ENCODE measurements at places on chromosomes 5 and 9.

GRCh38 chr5:84425365-84425881, 40.7 kb upstream of the EDIL3 start:
- peaks cover 6% of the 10 kb centered on the region for H3K4me1 ChIP-seq
- no peaks in the 10 kb centered on the region for H3K36me3 ChIP-seq
- no peak overlapping the region for H3K27ac ChIP-seq
- DNase-seq, result no peak

GRCh38 chr9:76664120-76664519, 100.1 kb upstream of the PCA3 start:
- H3K4me3 ChIP-seq, result no peak overlapping the region
- no peaks in the 10 kb centered on the region for H3K27me3 ChIP-seq
- H3K27ac ChIP-seq, result no peak overlapping the region
- no peak for DNase-seq
- H3K36me3 ChIP-seq, result no peaks in the 10 kb centered on the region

DNA sequence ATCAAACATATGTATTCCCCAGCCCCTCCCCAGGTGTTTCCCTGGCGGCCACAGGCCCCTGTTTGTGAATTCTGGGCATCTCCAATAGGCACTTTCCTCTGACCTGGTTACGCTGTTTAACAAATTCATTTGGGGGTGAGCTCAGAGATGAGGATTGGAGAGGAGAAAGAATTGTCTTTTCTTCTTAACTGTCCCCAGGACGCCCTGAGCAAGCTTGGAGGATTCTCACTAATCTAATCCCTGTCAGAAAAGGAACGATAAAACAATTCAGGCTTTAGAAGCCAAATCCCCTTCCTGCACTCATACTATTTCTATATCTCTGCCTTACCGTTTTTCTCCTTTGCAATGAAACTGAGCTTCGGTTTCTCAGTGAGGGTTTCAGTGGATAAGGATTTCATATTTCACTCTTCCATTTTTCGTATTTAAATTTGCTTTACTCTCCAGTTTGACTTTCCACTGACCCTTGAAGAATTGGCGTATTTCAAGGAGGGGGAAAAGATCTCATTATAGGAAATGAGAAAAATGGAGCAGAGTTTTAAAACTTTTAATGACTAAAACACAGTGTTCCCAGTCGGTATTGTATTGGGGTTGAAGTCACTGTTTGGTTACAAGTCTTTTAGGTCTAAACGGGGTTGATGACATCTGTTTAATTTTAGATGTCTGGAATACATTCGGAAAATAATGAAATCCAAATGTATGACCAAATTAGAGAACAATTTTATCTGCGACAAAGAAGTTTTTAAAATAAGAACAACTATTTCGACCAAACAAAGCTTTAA, 180.1 kb downstream of the MACROH2A1 start:
- no peak for DNase-seq
- no peak overlapping the region for H3K4me3 ChIP-seq
- no peaks in the 10 kb centered on the region for H3K36me3 ChIP-seq
- peaks cover 4% of the 10 kb centered on the region for H3K4me1 ChIP-seq
- H3K27ac ChIP-seq, result no peak overlapping the region

DNA sequence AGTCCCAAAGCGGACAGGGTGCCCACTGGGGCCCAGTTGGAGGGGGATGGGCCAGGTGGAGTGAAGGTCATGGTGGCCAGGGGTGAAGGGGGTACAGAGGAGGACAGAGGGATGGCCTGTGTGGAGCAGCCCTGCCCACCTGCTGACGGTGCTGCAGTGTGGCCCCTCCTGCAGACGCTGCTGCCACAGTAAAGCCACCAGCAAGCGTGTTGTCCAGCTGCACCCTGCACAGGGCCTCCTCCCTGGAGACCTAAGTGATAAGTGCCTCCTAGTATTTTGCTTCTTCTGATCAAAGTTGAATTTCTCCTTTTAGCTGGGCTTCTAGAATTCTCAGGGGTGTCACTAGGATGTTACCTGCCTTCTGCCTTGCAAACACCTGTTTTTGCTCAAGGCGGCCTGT, 299.3 kb upstream of the IRX4 start:
- H3K4me3 ChIP-seq, result no peak overlapping the region
- no peaks in the 10 kb centered on the region for H3K36me3 ChIP-seq
- H3K4me1 ChIP-seq, result peaks cover 10% of the 10 kb centered on the region
- DNase-seq, result no peak
- no peak overlapping the region for H3K27ac ChIP-seq
- H3K27me3 ChIP-seq, result no peaks in the 10 kb centered on the region

- H3K27ac ChIP-seq, result no peak overlapping the region
- DNase-seq, result no peak
- no peak overlapping the region for H3K4me3 ChIP-seq
- H3K4me1 ChIP-seq, result no peaks in the 10 kb centered on the region
- peaks cover 4% of the 10 kb centered on the region for H3K36me3 ChIP-seq
Measured at GRCh38 chr5:135204151-135204600, 170.1 kb upstream of the PITX1 start.

DNA sequence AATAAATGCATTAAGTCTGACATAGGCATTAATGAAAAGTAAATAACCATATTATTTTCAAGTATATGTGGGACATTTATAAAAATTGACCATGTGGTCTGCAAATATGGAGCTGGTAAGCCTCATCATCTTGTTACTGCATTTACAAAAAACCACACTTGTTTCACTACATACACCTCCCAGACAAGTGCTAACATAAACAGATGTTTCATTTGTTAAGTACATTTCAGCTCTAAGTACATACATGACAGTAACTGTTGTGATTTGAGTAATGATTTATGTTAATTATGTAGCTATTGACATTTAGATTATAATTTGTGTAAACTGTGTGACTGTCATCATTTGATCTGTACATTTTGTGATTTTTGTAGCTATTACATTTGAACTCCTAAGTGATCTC, 13.9 kb downstream of the IDNK start:
- H3K36me3 ChIP-seq, result peaks cover 2% of the 10 kb centered on the region
- DNase-seq, result no peak
- H3K4me1 ChIP-seq, result peaks cover 19% of the 10 kb centered on the region
- H3K27me3 ChIP-seq, result no peaks in the 10 kb centered on the region

- no peak for DNase-seq
- H3K36me3 ChIP-seq, result no peaks in the 10 kb centered on the region
- H3K27ac ChIP-seq, result peak overlapping the region; percentile 24
- H3K27me3 ChIP-seq, result no peaks in the 10 kb centered on the region
Measured at GRCh38 chr5:118597543-118597942, 390.8 kb downstream of the DTWD2 start.
